Left hindlimb (tissue), 1 donor: ENCODE measurements at places on chromosomes 1 and 21.
A peak's percentile ranks its signal among the peaks of the same experiment; 100 is the strongest.

DNA sequence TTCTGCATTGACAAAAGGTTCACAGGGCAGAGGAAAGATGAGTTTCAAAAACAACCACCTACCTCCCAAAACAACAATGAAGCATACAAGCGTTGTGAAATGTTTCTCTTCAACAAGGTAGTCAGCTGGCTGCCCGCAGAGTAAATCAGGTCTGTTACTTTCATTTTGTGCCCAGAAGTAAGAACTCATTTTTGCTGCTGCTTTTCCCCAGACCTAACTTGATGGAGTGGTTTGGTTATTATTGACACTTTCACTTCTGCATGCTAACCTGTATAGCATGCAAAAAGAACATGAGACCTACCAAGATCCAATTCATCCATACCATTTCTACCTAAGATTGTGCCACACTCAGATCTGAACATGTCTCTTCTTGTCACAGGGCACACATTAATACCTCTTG, 1.3 kb downstream of the SLC9C2 start:
- DNase-seq, result no peak

DNA sequence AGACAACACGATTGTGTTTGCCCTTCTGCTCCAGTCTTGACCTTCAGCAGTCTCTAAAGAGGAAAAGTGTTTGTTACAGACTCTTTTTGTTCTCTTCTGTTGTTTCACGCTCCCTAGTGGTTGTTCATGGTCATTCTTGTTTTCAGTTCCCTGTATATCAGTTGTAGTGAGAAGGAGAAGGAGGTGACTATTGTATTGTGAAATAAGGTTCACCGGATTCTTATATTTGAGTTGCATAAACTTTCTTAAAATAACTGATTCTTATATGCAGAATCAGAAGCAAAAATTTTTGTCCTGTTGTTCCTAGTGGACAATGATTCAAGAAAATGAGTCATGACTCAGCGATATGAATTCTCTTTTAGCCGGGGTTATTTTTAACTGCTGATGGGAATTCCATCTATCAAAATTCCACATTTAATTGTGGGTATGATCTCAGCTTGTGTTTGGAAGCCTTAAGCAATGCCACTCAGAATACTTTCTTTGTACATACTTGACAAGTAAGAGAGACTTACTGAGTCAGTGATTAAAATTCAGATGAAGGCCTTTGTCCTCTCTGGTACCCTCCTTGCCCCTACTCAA, 152.2 kb downstream of the CLEC20A start:
- no peak for DNase-seq

GRCh38 chr21:35929901-35930300, 130.4 kb downstream of the SETD4 start:
- no peak for DNase-seq

- DNase-seq, result no peak
Observed at GRCh38 chr1:215360031-215360430, 207.1 kb upstream of the KCTD3 start.

- DNase-seq, result no peak
Observed at GRCh38 chr1:226066415-226067078, 4.0 kb downstream of the H3-3A start.

DNA sequence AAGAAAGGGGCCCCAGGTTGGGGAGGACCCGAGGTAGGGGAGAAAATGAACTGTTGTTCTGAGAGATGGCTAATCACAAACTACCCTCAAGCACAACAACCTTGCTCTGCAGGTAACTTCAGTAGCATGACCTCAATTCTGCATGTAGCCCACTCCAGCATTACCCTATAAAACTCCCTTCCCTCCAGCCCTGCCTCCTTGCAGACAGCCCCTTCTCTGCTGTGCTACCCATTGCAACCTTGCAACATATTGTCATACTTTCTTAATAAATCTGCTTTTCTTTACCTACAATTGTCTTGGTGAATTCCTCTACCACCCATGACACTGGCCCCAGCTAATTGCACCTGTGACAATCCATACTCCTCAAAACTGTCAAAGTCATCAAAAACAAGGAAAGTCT, 428.9 kb downstream of the MATN1 start:
- DNase-seq, result no peak

DNA sequence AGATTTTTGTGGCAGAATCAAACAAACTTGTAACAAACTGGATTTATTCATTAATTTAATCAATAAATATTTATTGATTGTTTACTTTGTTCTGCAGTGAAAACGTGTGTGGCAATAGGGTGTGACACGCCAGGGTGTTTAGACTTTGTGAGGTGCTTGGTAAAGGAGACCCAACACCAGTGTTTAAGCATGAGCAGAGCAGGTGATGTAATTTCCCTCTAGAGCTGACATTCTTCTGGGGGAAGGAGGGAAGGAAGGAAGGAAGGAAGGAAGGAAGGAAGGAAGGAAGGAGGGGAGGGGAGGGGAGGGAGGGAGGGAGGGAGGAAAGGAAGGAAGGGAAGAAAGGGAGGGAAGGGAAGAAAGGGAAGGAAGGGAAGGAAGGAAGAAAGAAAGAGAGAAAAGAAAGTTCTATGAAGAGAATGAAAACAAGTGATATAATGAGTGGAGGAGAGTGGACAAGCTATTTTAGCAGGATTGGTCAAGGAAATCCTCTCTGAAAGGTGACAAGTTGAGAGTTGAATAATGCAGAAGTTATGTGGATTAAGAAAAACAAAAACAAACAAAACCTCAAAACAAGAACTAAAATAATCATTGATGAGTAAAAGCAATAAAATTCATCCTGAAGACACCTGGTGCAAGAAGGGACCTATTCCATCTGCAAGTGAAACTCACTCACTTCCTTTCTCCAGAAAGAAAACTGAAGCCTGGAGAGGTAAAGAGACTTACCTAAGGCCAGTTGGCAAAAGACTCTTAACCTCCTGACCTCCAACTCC, 60.8 kb downstream of the TSEN15 start:
- no peak for DNase-seq

DNA sequence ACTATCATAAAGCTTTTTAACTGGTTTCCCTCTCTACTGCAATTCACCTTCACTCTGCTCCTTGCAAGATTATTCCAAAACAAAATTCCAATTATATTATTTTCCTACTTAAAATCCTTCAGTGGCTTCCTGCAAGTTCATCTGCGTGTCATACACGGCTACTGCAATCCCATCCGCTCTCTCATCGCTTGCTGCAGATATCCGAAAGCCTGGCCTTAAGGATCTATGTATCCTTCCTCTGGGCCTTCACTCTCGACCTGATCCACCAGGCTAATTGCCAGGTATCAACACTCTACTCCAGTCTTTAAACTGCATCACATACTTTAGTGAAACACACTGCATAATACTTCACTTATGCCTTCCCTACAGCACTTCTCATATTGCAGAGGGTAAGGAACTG, 44.0 kb downstream of the VAV3 start:
- no peak for DNase-seq

GRCh38 chr1:179083533-179083932, 1.7 kb downstream of the TOR3A start:
- no peak for DNase-seq

DNA sequence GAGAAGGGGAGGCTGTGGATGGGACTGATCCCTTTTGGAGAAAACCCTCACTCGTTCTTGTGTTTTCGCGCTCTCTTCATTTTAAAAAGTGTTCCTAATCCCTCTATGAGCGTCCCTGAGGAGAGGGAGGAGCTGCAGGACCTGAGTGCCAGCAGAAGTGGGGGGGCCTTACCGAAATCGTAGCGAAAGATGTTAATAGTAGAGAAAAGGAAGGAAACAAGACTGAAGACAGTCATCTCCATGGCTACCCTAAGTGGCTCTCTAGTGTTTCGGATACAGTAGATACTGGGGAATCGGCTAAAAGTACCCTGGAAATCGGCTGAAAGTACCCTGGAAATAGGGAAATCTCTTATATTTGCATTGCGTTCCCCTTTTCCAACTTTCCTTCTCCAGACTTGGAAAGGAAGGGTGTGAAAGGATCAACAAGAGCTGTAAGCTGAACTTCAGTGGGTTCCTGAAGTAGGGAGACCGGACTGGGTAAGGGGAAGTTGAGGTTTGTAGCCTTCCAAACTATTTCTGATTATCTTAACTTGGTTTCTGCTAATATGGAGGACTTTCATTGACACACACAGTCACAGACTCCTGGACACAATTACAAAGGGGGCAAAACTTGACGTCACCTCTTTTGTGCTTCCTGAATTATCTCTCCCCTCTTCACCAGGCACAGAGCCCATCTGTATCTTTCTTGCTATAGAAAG, 486 bp upstream of the DSTYK start:
- DNase-seq, result no peak

DNA sequence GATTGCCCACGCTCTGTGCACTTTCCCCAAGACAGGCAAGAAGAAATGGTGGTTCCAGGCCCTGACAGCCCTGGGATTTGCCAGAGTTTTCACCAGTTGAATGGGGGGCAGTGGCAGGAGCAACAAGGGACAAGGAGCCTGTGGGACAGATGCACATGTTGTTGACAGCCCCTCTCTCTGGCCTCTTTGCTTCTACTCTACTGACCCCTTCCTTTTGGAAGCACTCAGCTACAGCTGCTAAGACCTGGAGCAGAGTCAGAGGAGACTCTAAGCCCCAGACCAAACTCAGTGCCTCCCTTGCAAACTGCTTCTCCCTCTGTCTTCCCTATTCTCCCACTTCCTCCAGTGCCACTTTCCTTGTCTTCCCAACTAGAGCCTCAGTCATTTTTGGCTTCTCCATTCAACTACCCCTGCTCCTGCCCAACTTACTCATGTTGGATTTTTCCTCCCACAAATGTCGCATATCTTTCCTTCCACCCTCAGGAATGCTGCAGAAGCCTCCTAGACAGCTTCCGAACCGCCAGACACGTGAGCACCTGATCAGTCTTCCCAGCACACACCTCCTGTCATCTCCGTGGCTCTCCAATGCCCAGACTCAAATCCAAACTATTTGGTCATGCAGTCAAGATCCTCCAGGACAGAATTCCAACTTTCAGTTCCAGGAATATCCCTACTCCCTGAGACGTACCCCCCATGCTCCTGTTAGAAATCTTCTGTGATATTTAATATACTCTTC, 9.1 kb downstream of the INKA2 start:
- no peak for DNase-seq

DNA sequence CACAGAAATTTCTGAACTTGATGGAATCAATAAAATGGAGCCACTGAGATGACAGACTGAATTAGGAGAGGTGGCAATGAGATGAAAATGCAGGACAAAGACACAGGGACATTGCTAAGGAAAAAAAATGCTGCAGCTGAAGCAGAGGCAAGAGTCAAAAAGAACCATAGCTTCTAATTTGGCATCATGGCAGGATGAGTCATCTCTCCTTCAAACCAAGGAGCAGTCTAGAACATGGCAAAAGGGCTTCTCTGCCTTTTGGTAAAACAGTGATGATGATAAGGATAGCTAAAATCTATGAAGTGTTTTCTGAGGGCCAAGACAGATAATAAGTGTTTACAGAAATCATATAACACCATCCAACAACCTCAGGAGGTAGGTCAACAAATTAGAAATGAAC, 16.8 kb downstream of the SLC19A2 start:
- no peak for DNase-seq

DNA sequence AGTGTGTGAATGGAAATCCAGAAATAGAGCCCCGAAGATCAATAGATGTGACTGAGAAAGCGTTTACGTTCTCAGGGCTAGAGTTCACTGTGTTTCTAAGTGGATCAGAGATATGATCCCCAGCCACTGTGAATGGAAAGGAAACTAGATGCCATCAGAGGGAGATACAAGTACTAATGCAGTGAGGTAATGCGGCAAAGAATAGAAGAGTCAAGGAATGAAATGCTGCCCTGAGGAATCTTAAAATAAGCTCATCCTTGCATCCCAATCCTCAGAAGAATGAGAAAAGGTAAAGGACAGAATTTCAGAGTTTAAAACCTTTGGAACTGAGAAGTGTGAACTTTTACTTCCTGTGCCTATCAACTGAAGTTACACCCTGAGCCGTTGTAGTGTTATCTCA, 165.5 kb upstream of the ESRRG start:
- DNase-seq, result no peak

GRCh38 chr21:41445465-41445862, 19.4 kb downstream of the MX1 start:
- DNase-seq, result no peak

DNA sequence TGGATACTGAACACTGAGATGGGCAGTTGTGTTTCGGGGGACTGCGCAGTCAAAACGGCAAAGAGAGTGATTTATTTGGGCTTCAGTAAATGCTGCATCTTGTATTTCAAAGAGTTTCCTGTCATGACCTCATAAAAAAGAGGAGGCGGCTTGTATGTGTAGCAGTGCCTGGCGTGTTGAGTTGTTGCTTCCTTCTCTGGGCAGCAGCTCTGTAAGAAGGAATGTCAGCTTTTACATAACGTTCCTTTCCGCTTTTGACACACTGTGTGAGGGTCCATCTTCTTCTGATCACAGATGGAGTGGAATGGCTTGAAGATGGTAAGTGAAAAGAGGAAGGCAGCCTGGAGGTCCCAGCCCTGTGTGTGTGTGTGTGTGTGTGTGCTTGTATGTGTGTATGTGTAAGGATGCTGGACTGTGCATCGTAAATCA, 941 bp downstream of the ELAVL4 start:
- no peak for DNase-seq

- no peak for DNase-seq
Observed at GRCh38 chr1:161784968-161785367, 18.8 kb downstream of the ATF6 start.

GRCh38 chr1:116909512-116910378, at the start of gene PTGFRN:
Gene PTGFRN (plus strand): TSS chr1:116909916. CDS start chr1:116910204, 288 bp downstream.
- DNase-seq, result peak; percentile 91

DNA sequence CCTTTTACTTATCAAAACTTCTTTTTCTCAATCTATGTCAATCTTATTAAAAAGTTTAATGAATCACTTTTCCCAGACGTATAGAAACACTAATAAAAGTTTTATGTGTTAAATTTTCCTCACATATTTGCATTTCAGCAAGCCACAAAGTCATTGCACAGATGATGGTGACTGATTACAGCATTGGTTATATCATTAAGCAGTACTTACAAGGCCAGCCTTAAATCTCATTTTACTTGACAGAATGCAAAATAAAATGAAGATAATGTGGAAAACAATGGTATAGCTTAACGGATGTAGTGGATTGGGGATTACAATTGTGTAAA, 39.5 kb downstream of the TMEM200B start:
- DNase-seq, result no peak

DNA sequence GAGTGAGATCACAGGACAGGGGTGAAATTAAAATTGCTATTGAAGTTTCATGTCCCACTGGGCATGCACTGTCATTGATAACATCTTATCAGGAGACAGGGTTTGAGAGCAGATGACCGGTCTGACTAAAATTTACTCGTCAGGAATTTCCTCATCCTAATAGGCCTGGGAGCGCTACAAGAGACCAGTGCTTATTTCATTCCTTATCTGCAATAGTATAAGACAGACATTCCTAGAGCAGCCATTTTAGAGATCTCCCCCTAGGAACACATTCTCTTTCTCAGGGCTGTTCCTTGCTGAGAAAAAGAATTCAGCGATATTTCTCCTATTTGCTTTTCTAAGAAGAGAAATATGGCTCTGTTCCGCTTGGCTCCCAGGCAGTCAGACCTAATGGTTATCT, 181.4 kb upstream of the ETV3 start:
- no peak for DNase-seq
